Thyroid gland (tissue), 4 donors: ENCODE measurements at places on chromosomes 7 and 10. TPM values are rescaled to one million over a fixed set of nuclear protein-coding genes. Genes with fewer than 3 reads are reported as not detected.

TMEM213 gene
- not detected for total RNA-seq

AASS gene
- total RNA-seq, result 39.5 TPM

DNA sequence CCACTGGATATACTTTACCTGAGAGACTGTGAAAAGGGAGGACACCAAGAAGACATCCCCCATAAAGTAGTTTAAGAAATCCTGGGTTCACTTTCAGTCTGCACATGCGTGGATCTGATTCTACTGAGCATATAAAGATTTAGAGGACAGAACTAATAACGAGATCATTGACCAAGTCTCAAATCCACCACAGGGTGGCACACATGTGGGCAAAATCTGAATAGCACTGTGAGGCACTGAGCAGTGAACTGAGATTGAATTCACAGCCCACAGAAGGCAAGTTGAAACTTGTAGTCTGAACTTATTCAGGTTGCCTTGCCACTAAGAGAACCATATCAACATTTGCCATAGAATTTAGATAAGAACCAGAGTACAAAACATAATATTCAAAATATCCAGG is 818.6 kb downstream of the GRID1 start:
- peak; percentile 69 for DNase-seq

DNA sequence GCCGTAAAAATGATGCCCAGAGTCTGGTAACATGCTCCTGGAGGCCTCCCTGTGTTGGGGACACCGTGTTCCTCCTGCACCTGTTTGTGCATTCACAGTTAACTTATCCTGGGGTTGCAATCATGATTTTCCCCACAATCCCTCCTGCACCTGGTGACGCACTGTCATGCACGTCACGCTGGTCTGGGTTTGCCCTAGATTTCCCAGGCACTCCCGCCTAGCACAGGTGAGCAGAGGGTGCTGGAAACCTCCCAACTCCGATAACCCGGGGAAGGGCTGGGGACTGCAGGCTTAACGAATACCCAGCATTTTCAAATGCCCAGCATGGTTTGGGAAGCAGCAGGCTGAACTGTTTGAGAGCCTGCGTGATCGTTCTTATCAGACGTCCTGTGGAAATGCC is 427.1 kb downstream of the TCERG1L start:
- DNase-seq, result peak; percentile 36
